Stimulated activated CD8-positive, alpha-beta memory T cell treated with anti-CD3 and anti-CD28 coated beads, Interleukin-15, amount 100 ng/mL, for 4 hours (primary cell): ENCODE measurements at places on chromosomes 11 and 22.

- no peak for DNase-seq
These were observed 30.4 kb downstream of the OR6Q1 start for GRCh38 chr11:58060939-58061672.

DNA sequence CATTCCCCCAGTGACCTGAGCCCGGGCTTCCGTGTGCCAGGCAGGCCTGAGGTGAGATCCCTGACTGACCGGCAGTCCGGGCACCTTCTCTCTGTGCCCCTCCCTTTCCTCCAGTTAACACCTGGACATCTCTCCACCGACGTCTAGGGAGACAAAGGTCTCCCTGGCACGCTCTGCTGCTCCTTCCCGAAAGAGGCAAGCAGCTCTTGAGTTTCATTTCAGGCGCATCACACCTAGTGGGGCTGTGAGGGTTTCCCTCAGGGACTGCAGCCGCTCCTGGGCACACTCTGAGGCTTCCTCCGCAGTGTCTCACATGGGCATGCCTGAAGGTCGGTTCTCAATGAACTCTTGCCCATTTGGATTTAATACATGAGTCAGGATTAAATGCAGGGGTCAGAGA is 322.7 kb downstream of the CTTN start:
- no peak for DNase-seq

GRCh38 chr11:69839516-69839915 is 20.3 kb upstream of the FGF3 start:
- DNase-seq = no peak

DNA sequence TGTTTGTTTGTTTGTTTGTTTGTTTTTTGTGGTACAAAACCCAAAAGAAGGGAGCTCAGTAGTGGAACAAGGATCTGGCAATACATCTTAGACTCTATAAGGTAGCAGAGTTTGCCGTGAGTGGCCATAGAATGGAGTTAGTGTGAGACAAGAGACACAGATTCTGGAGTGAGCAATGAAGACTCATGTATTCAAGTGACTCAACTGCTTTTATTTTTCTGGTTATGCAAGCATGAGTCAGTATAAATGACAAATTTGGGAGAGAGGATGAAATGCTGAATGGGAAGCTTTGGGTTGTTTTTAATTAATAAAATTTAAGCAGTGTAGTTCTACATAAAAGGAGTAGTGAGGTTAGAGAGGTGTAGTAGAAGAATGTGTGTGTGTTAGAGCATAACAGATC is 143.6 kb upstream of the ANO5 start:
- no peak for DNase-seq

DNA sequence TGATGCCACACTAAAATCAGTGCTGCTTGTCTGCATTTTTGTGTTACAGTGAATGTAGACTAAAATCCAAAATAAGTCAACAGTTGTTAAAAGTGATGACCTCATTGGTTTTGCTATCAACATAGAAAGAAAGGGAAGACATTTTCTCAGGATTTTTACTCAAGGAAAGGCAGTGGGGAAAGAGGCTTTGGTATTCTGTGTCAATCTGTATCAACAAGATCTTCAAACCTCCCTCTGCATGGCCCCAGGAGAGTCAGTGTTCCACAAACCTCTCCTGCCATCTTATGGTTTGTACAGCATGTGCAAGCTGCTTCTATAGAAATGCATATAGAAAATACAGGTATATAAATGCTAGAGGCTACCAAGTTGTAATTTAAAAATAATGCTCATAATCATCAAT is 13.8 kb upstream of the OR51M1 start:
- no peak for DNase-seq

DNA sequence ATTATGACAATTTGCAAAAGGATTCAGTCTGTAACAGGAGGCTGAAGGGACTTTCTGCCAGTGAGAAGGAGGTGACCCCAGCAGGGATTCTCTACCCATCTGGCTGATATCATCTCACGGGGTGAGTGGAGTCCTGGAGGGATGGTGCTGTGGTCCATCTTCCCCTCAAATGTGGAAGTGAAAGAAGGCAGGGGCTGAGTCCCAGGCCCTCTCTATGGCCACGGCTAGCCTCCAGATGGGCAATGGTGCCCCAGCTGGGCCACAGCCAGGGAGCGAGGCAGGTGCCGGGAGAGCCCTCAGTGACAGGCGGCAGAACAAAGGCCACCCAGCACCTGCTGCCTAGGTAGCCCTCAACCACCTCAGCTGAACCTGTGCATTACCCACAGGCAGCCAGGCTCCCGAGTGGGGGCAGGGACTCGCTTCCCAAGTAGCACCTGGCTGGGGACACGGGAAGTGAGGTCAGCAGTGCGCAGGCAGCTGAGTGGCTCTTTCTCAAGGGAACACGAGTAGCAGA is 6.7 kb downstream of the NECTIN1 start:
- no peak for DNase-seq

- DNase-seq = no peak
These were observed 5.6 kb downstream of the CHST1 start for GRCh38 chr11:45659818-45660160.

- DNase-seq = no peak
These were observed 24.9 kb downstream of the EIF3F start for GRCh38 chr11:8011981-8012444.
